ENCODE measurements at places on chromosomes 13 and 19. TPM values are rescaled to one million over a fixed set of nuclear protein-coding genes. Genes with fewer than 3 reads are reported as not detected.

GRCh38 chr13:40518481-40518882, 148.0 kb downstream of the FOXO1 start:
- DNase-seq = peak; percentile 29

DNA sequence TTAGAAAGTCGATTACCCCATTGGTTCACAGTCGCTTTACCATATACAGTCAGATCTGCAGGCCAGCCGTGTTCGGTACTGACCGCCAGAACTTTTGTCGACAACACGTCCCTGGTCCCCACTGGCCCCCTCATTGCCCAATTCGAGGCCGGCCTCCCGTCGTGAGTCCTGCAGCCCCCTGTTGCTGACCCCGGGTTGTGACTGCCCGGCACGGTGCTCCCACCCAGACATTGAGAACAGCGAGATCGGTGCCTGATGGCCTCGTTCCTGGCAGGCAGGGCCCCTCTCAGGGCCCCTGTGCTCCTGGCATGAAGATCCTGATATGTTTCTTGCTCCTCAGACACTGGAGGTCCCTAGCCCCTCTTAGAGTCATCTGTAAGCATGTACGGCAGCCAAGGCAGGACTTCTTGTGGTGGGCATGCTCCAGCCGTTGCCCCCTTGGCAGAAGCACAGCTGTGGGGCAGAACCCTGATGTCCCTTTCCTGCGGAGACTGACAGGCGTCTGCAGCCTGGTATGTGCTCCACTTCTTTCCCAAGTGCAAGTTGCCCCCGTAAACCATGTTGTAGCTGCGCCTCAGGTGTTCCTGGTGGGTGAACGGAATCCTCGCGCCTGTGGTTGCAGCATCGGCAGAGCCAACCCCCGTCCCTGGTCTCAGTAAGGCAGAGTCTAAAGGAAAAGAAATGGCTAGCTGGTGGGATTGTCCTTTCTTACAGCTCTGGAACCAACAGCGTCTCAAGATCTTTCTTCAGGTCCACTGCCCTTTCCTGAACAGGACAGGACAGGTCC, 123.2 kb upstream of the SPACA7 start:
- DNase-seq = no peak

The ECSIT gene
- total RNA-seq = 36.8 TPM

The HIF3A gene
- total RNA-seq = 23.1 TPM

The ZNF561 gene
- 42.2 TPM for total RNA-seq

The RDH8 gene
- total RNA-seq = not detected

- peak; percentile 89 for DNase-seq
Observed at GRCh38 chr13:110232756-110233155, 74.2 kb downstream of the COL4A1 start.

The NCAN gene
- not detected for total RNA-seq

DNA sequence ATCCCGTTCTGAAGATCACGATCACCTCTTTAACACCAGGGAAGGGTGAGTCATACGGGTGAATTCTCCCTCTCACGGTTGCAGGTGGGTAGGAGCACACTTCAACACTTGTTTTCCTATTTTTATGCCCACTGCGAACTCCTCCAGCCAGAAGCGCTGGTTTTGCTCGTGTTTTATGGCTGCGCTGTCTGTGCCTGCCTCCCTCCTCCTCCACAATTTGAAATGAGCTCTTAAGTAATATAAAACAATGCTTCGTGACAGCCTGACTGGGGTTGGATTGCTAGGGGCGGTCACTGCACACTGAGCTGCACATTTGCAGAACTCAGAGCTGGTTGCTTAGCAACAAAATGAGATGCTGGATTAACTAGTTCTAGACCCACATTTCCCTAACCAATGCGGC, 12.9 kb downstream of the CCDC70 start:
- no peak for DNase-seq

DNA sequence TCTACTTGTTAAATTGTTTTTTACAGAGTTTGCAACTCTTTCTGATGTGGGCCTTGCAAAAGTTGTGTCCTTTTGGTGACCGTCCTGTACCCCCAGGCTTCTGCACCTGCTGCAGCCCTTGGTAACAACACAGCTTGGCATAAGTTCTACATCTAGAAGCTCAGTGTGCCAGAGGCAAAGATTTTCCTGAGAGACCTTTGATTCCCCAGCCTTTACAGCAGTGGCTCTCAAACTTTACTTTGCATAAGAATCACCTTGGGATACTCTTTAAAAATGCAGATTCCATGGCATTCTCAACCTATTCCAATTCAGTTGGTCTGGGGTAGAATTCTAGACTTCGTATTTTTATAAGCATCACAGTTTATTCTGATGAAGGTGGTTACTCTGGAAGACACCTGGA, 260.9 kb downstream of the DCT start:
- no peak for DNase-seq

- no peak for DNase-seq
Observed at GRCh38 chr19:35027851-35028599, 2.2 kb upstream of the SCN1B start.
